Motor neuron (in vitro differentiated cells): ENCODE measurements at places on chromosomes 11 and 22. TPM values are rescaled to one million over a fixed set of nuclear protein-coding genes. Genes with fewer than 3 reads are reported as not detected.

GRCh38 chr11:118169300-118170140 is 6.9 kb downstream of the SCN2B start:
- no peak for ATAC-seq

- ATAC-seq = no peak
Observed at GRCh38 chr11:77669848-77670511, 32.4 kb upstream of the CLNS1A start.

ALDH3B2 gene
- 0.09 and 0.16 TPM in 2 replicates for total RNA-seq

MAPK8IP2 gene
- 29.7 and 36.0 TPM in 2 replicates for total RNA-seq

DNA sequence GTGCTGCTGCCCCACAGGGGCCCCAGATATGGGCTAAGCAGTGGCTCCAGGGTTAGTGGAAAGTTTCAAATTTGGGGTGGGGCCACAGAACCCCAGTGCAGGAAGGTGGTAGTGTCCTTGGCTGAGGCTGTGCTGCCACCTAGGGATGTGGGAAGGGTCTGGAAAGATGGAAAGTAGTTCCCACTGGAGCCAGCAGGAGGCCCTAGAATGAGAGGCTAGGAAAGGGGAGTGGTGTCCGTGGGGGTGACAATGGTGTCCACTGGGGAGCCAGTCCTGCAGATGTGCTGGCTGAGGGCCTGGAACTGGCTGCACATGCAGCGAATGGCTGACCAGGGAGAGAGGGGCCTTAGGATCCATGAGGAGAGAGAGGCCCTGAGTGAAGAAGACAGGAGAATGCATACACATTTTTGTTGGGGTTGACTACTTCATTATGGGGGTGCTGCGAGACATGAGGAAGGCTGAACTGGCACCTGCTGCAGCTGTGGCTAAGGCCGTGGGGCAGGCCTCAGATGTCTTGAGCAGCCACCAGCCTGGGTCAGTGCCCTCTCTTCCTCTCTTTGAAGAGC is 21.1 kb downstream of the RFPL3 start:
- no peak for ATAC-seq

GRCh38 chr11:121478226-121478894 is 25.6 kb upstream of the SORL1-AS1 start:
- no peak for ATAC-seq
